ENCODE measurements at places on chromosomes 6 and 20. TPM values are rescaled to one million over a fixed set of nuclear protein-coding genes. Genes with fewer than 3 reads are reported as not detected.

DNA sequence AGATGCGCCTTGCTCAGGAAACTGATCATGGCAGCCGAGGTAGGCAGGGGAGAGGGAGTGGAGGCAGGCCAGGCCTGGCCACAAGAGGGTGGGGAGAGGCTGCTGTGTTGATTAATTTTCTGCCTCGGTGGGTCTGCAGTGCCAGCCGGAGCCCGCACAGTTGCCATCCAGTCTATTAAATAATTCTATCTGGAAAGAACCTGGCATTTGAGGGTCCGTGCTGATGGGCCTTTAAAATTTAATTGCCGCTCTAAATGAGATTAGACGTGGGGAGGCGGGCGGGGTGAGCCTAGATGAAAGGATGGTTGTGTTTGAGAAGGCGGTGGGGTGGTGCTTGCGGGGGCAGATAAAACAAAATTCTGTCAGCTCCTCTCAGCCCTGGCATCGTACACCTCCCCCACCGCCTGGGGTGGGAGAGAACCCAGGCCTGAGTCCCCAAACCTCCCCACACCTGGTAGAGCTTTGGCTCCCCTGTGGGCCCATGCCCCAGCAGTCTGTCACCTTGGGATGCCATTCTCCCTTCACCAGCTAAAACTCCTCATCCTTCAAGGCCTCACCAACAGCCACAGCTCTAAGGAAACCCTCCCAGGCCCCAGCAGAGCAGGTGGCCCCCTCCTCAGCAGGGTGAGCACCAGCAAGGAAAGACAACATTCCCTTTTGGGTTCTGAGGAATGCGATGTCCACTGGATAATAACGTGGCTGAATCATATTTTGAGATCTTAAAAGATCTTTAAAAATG, 167.3 kb downstream of the GRM4 start:
- DNase-seq: no peak

DNA sequence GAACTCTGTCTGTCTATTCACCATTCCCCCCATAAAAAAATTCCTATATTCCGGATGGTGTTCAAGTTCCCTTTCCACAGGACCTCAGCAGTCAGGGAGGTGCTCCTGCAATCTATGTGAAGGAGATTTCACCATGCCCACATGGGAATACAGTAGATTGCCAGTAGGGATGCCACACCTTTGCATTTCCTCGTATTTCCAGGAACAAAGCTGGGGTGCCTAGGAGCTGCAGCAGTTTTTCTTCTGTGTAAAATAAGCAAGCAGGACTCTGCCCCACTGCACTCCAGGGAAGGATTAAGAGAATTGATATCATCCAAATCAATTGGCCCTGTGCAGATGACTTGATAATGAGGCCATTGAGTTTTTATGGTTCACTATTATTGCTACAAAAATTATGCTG, 7.4 kb upstream of the KIF16B start:
- DNase-seq: no peak

DNA sequence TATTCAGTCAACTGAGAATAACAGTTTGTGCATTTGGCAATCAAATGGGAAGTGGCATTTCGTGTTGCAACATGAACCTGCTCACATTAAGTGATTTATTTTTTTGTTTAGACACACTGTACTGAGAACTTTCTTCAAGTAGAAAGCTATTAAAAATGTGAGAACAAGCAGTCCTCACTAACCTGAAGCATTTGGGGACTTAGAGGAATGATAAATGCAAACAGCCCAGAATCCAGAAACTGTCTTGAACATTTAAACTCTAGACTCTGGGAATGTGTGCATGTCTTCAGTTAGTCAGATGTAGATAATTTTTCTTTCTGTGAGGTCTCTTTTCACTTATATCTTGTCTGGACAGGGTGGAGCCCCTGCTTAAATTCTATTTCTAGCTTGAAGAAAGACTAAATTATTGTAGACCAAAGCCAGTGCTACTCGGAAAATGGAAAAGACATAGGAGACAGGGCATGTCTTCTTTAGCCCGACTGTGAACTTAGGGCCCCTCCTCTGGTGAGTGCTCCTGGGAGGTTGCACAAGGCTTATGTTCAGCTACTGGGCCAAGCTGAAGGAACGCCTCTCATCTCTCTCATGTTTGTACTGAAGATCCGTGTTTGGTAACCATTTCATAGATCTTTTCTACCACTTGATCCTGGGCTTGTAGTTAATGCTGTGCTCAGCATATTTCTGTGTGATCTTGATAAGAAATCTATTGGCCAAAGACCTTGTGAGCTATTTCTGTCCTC, 70.1 kb downstream of the SLX4IP start:
- peak; percentile 35 for DNase-seq

DNA sequence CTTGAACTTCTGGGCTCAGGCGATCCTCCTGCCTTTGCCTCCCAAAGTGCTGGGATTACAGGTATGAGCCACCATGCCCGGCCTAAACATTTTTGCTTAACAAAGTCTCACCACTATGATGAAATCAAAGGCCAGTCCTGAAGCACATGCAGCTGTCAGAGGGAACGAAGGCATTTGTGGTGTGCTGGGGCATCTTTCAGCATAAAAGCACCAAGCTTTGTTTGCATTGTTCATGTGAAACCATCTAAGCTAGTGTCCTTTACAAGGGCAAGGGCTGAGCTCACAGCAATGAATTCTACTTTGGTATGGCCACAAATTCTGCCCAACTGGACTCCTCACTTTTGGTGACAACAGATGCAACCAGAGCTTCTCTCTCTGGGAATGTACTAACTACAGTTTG, 66.8 kb downstream of the ZFP64 start:
- DNase-seq: no peak

- DNase-seq: no peak
Observed at GRCh38 chr20:50456452-50457324, 53.5 kb upstream of the PTPN1 start.

GRCh38 chr6:27772261-27773001, 139.8 kb downstream of the OR2B2 start:
- DNase-seq: peak; percentile 86

DNA sequence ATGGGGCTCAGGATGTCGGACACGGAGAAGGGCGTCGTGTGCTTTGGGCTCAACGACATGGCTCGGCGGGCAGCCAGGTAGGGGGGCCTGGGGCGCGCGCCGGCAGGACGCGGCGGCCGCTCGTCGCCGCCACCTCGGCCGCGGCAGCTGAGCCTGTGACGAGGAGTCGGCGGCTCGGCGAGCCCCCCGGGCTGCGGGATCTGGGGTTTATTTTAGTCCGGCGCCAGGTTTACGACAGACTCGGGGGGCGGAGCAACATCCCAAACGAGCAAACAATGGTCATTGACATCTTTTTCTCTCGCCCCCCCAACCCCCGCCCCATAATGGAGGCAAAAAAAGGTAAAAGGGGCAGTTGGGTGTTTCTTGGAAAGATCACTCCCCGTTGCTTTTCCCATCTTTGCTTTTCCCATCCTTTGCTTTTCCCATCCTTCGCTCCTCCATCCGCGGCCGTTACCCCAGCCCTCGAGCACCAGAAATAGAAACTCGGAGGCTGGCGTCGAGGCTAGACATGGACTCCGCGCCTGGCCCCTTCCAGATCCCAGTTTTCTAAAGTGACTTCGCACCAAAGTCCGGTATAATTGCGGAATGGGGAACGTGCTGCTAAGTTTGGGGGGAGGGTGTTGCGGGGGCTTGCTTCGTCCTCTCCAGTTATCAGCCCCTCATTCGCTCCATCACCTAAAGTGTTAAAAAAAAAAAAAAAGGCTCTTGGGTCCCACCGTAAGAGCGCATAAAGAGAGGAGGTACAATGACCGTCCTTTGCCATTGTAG, at the start of gene NKX2-4:
Gene NKX2-4 (minus strand): TSS at position 186 of the 768 bp plus-strand sequence. CDS start 127 bp downstream, at position 59.
- no peak for DNase-seq

GRCh38 chr20:10671919-10672623, 1.7 kb downstream of the JAG1 start:
- DNase-seq: peak; percentile 90

DNA sequence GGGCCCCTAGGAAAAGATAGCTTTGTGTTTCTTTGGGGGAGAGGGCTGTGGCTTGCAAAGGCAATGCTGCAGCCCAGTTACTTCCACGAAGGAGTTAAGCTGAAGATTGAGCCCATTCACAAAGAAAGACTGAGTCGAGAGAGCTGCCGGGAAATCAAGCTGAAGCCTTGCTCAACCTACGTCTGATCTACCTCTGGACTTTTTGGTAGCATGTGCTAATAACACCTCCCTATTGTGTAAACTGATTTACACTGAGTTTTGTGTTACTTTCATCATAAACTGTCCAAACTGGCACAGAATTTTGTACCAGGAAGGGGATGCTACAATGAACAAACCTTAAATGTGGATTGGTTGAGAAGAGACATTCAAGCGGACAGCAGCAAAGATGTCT, 23.5 kb downstream of the BANF2 start:
- DNase-seq: no peak

DNA sequence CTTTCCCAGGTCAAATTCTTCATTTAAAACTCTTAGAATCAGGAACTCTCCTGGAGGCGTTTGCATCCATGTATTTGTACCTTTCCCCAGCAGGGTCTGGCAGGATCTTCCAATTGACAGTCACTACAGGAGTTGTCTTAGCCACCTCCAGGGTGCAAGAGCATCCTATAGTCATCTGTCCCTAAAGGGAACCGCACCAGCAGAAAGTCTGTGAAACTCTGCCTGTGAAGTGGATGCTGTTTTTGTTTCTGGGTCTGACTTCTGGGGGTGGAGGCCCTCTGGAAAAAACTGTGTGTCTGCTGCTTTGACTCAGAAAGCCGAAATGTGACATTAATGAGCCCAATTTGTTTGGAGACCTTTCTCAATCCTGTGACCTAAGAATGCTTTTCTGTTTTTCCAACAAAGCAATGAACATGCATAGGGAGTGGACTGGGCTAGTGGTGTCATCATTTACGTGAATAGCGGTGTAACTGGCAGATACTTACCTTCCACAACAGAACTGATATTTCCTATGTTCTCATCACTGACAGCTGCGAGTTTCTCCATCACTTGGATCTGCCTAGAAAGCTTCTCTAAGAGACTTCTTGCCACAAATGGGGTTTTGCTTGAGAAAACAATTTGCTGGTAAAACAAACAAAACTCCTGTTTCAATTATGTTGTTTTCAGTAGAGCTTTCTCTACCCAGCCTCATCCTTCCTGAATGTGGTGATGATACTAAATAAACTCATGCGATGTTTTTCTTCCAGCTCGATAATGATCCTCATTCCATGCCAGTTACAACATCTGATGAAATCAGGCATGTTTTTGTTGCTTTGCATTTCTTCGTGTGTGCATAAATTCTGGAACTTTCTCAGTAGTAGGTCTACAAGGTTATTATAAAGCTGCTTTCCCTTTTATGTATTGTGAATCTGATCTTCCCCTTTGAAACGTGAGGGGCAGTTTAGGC, 33.3 kb upstream of the ARMH2 start:
- no peak for DNase-seq

GRCh38 chr6:24630856-24631505, 15.0 kb downstream of the KIAA0319 start:
- no peak for DNase-seq

DNA sequence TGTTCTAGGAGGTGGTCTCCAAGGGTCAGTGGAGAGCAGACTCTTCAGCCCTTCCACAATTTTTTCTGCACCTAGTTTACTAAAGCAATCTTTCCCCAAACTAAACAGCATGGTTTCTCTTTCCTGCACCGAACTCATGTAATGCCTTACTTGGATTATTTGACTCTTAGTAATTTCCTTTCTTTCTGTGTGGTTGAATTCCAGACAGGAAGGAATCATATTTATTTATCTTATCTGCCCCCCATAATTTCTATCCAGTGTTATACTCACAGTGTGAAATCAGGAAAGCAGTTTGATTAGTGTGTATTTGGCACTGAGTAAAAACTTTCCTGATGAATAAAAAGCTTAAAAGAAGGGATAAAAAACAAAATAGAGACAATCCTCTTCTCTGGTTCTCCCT, 140.3 kb upstream of the STMND1 start:
- no peak for DNase-seq

DNA sequence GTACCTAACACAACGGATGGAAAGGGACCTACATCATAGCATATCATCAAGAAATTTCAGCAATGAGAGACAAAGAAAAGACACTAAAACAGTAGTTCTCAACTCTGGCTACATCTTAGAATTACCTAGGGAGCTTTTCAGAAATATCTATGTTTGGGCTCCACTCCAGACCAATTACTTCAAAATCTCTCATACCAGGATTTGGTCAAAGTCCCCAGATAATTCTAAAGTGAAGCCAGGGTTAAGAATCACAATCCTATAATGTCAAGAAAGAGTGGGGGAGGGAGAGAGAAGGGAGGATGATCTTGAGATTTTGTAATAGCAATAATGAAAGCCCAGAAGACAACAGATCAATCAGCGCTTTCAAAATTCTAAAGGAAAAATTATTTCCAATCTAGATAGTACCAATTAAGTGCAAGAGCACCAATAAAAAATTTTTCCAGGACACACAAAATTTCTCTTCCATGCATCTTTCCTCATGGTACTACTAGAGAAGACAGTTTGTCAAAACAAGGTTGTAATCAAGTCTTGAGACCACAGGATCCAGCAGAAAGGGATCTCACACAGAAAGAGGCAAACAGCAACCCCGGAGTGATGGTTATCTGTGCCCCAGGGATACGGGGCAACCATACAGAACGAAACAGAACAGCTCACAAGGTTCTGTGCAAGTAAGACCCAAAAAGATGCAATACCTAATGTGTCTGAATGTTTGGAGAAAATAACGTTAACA, 152.9 kb upstream of the DST start:
- no peak for DNase-seq

DNA sequence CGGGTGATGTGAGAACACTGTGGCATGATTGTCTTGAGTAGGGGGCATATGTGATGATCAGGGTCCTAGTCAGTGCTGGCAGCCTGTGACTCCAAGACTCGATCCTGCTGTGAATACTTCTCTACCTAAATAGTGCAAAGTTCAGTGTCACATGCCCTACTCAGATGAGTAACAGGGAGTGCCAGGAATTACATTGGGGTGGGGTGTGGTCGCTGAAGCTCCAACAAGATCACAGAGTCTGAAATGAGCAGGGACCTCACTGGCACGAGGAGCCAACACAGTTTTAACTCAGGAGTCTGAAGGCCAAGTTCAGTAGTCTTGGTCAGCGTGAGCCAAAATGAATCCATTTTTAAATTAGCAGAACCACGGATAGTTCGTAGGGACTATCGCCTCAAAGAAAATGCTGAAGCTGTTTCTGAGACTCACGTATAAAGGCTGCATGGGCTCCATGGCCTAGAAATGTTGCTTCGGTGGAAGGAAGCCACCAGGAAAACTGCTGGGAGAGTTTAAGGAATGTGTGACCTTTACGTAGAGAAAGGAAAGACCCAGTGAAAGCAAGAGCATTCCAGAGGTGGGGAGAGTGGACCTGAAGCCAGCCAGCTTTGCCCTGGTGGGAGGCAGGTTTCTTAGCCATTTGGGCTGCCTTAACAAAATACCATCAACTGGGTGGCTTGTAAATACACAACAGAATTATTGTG, 72.2 kb downstream of the RPP40 start:
- no peak for DNase-seq

DNA sequence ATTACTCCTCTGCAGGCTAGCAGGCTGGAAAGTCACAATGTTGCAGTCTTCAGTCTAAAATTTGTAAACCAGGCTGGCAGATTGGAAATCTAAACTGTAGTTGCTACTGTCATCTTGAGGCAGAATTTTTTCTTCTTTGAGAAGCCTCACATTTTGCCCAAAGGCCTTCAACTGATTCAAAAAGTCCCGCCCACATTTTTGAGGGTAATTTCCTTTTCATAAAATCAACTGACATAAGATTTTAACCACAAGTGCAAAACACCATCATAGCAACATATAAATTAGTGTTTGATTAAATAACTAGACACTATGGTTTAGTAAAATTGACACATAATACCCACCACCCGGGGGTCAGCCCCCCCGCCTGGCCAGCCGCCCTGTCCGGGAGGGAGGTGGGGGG, 28.4 kb downstream of the HLA-C start:
- DNase-seq: no peak

SGK2 gene
- 0.21 TPM for total RNA-seq

PLEKHG1 gene
- 6.9 TPM for total RNA-seq

MBOAT1 gene
- total RNA-seq: 6.1 TPM

EPPIN gene
- not detected for total RNA-seq

GRM1 gene
- 0.09 TPM for total RNA-seq

ACSS1 gene
- total RNA-seq: 14.8 TPM

Data from right cardiac atrium (tissue), 5 donors.